Cortex of kidney (tissue), 1 donor: ENCODE measurements at places on chromosomes 4 and X.

GRCh38 chr4:87370068-87370467 lies 20.9 kb downstream of the HSD17B11 start:
- DNase-seq: no peak

DNA sequence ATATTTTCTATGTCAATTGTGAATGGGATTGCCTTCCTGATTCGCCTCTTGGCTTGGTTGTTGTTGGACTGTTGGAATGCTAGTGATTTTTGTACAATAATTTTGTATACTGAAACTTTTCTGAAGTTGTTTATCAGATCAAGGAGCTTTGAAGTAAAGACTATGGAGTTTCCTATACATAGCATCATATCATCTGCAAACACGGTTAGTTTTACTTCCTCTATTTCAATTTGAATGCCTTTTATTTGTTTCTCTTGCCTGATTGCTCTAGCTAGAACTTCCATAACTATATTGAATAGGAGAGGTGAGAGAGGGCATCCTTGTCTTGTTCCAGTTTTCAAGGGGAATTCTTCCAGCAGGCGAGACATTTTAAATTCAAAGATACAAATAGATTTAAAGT lies 226.5 kb downstream of the FBXO8 start:
- no peak for DNase-seq

DNA sequence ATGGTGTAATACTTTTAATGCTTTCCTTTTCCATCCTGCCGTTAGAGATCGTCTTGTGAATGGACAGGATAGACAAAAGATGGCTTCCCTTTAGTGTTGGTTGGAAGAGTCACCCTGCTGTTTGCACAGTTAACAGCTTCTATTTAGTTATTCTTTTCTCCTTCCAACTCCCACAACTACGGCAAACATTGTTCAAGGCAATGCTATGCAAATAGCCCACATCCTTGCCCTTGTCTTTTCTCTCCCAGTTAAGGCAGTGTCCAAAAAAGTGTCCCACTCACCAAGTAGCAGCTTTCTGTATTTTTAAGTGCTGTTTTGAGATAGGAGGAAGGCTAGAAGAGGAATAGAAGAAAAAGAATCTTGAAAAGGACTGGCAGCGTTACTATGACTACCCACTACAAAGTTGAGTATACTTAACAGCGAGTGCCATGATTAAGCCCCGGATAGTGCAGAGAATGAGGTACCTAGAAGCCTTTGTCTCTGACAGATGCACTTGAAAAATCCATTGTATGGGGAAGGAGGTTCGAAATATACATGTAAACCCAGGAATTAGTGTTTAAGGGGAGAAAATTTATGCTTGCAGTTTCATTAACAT lies 12.1 kb upstream of the RUFY3 start:
- no peak for DNase-seq

GRCh38 chr4:37830640-37831039 lies 4.2 kb downstream of the PGM2 start:
- no peak for DNase-seq

DNA sequence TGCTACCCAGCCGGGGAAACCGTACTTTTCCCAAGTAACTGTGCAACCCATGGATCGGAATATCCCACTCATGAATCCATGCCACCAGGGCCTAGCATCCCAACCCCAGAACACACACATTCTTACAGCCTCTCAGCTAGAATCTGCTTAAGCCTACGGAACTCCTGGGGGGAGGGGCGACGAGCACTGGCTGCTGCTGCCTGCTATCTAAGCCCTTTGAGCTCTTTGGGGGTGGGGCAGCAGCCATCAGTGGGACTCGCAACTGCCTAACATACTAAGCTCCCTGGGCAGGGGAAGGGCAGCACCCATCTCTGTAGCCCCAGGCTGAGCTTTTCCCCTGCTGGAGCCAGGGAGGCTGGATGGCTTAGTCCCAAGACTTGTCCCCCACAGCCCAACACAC lies 28.6 kb downstream of the NUDT10 start:
- no peak for DNase-seq

DNA sequence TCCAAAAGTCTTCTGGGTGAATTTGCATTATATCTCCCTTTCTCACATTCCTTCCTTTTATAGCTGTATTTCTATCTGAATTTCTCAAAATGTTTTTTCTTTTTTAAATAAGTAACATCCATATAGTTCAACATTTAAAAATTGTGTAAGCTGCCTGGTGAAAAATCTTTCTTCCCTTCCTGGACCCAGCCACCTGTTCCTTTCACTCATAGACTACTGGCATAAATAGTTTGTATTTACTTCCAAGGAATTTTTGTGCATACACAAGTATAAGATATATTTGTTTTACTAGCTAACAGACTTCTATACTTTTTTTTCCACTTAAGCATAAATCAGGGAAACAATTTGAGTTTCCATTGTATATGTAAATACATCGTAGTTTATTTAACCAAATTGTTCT lies 35.7 kb downstream of the PACRGL start:
- DNase-seq: no peak

GRCh38 chr4:173492315-173492714 lies 37.7 kb downstream of the HAND2 start:
- no peak for DNase-seq

DNA sequence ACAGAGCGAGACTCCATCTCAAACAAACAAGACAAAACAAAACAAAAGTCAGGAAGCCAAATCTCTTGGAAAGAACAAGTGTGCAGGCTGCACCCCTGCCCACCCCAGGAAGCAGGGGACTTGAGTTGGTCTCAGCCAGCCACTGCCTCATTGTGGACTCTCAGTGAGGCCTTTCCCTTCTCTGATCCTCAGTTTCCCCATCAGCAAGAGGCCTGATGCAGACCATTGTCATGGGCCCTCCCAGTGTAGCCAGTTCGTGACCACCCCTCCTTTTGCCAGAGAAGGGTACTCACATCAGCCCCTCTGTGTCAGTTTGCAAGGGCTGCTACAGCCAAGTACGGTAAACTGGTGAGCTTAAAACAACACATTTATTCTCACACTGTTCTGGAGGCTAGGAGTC lies 48.9 kb upstream of the MAMLD1 start:
- no peak for DNase-seq

- no peak for DNase-seq
Observed at GRCh38 chrX:30935985-30936384, 46.9 kb upstream of the TAB3 start.

DNA sequence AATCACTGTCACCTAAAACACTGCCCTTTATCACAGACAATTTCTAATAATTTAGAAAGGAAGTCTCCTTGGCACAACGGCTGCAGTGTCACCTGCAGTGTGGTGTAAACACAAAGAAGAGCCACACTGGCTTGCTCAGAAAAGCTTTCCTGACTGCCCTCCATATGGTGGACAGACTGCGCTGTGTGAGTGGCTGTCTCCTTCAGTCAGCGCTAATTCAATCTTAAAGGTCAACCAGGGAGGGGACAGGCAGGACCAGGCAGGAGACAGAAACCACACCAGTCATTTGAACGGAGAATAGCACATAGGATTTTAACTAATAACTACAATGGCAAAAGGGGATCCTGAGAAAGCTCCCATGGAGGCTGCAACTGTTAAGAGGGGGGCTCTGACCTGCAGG lies 132.1 kb downstream of the NSUN7 start:
- no peak for DNase-seq

GRCh38 chrX:120244735-120245498 lies 5.7 kb upstream of the ZBTB33 start:
- DNase-seq: no peak

- DNase-seq: no peak
Observed at GRCh38 chrX:38704146-38704882, 96.9 kb upstream of the MID1IP1 start.

DNA sequence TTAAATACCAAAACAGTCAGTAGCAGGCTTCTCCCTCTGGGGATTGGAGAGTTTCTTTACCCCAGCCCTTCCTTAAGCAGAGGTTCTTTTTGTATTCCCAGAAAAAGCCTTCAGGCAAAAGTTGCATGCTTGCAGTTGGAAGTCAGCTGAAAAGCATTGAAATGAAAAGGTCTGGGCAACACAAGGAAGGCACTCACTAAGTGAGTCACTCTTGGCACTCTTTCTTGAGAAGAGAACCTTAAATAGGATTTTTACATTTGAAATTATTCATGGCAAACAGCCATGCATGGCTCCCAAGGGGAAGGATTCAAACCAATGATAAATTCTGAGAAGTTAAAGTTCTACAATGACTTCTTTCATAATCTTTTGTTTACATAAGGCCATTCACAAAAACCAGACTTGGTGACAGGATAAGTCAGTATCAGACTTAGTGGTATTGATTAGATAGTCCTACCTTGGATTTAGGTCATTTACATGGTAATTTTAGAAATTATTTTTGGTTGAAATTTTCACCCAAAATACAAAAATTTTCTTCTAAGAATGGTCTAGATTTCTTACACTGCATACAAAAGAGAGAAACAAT lies 2068.9 kb downstream of the PCDH7 start:
- DNase-seq: no peak

DNA sequence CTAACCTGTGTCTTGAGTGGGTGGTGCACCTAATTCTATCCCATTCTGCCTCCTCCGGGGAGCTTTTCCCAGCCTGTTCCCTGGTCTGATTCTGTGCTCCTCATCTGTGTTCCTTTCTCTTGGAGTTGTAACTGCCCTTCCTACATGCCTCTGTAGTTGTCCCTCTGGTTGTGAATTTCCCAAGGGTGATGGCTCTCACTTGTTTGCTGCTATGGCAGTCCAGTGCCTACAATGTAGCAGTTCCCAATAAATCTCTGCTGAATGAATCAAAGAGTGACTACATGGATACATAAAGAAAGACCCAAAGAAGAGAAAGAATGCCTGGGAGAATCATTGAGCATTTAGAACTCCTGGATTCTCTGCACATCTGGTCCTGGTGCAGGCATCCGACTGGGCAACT lies 141.6 kb downstream of the HS3ST1 start:
- no peak for DNase-seq

DNA sequence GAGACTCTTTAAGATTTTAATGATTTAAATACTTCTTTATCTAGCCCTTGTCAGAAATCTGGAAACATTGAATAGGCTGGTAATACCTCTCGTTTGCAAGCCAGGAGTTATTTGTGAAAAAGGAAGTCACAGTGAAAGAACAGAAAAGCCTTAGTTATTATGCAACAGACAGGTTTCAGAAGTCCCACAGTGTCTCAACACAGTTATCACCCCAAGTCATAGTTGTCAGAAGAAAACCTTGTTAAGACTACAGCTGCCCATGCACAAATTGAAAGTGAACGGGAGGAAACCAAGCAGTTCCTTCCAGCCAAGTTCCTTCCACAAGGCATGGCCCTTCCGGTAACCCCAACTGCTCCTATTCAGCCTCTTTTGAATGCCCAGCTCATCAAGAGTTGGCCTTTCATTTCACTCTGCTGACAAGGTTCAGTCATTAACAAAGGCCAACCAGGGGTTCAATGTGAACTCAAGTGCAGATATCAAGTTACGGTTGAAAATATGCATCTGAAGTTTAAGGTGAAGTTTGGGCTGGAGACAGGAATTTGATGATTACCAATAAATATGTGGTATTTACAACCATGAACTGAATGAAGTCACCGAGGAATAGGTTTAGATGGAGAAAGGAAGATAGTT lies 15.6 kb downstream of the ALPK1 start:
- DNase-seq: no peak

DNA sequence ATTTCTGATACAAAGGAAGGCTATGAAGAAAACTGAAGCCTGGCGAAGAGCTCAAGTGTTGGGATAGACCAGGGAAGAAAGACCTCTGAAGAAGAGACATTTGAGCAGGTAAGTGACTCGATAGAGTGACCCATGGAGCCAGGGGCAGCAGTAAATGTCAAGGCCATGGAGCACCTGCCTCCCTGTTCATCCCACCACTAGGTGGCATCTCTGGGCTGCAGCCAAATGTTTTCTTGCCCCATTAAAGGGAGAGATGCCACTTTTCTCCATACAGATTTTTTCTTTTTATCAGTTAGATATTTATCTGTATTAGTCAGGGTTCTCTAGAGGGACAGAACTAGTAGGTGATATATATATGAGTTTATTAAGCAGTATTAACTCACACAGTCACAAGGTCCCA lies 4.9 kb upstream of the ZNF81 start:
- no peak for DNase-seq

DNA sequence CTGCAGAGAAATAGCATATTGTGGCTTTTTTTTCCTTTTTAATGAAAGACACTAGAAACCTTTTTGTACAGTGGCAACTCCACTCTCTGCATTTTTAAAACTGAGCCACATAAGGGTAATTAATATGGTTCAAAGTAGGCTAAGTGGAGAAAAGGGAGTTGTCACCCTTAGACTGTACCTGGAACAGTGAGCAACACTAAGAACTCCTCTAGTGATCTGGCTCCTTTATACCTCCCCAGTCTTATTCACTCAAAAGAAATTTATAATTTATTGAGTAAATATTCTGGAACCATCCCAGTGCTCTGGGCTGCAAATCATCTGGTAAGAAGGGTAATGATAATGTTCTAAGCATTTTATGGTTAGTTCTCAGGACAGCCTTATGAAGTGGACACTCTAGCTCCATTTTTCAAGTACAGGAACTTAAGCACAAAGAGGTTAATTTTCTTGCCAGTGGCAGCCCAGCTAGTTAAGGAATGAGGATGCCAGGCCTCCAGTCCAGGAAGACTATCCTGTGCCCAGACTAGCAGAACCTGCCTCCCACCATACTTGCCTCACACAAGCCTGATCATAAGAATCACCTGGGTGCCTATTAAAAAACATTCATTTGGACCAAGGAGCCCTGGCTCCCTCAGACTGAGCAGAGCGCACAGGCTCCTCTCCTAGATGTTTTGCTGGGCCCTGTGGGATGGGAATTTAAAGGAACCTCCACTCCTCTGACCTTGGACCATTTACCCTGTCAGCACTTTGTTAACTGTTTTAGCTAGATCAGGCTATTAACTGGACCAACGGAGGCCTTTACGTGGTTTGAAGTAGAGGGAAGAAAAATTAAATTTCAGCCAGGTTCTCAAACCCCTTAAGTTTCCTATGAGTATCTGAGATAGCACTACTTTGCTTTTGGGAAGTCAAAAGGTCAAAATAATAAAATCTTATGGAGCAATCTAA lies 102.6 kb downstream of the PDE5A start:
- DNase-seq: no peak

GRCh38 chr4:176788248-176788647 lies 4.5 kb downstream of the VEGFC start:
- no peak for DNase-seq

DNA sequence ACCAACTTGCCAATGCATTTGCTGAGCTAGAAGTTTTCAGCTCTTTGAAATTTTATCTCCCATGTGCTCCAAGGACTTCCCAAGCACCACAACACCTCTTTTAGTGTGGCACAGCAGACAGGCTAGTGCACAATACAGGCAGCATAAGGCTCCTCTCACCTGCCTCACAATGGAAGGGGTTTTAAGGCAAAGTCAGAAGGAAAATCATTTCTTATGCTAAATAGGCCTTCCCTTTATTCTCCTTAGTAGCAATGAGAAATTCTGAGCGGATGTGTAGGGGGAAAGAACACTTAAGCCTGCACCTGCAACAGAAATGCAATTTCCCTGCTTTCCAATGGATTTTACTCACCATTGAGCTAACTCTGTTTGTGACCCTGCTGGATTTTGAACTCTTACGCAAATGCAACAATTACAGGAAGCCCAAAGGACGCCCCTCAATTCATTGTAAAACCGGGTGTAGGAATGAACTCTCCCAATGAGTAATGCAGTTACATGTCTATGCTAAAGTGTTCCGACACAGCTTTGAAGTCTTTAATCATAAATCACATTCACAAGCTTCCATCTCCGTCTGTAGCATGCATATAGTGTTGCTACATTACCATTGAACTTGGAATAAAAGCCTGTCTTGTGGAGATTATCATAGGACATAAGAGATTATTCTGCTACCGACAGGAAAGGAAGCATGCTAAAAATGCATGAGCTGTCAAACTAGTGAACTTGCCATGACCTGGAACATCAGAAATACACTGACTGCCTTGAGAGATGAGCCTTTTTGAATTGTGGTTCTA lies 1084.9 kb downstream of the RPA4 start:
- no peak for DNase-seq
